Kidney epithelial cell (primary cell): ENCODE measurements at places on chromosomes 2 and 18.

GRCh38 chr18:26057344-26057773 lies 33.1 kb downstream of the SS18 start:
- DNase-seq: no peak

DNA sequence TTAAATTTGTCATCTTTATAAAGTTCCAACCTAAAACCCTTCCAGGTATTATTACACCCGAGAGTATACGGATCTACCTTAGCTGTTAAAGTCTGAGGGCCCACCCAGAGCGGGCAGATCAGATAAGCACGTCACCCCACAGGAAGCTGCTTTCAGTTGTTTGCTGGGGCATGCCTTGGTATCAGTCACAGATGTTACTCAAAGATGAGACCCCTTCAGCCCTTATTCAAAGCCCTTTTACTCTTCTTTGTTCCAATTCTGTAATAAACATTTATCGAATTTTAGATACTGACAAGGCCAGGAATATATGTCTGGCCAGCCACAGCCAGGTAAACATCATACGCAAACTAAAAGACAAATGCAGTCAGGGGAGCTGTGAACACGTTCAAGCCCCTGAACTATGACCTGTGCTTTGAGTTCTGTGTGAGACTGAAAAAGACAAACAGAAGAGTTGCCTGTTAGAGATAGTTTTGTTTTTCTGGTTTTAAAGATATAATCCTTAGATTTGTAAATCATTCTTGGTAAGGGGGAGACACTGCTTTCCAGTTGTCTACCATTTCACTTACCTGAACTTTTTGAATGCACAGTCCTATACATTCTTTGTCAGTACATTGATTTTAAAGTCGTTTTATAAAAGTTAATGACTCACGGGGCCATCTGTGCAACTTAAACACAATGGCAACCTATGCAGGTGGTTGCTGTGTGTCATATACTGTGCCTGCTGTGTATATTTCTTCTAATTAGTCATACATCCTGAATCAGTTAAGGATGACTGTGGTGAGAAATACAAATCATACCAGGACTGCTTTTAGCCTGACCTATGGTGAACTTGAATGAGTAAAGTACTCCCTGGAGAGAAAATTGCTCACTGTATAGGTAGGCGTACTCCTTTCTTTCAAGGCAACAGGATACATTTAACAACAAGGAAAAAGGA lies 100.5 kb upstream of the ITPRID2 start:
- peak; percentile 97 for DNase-seq

DNA sequence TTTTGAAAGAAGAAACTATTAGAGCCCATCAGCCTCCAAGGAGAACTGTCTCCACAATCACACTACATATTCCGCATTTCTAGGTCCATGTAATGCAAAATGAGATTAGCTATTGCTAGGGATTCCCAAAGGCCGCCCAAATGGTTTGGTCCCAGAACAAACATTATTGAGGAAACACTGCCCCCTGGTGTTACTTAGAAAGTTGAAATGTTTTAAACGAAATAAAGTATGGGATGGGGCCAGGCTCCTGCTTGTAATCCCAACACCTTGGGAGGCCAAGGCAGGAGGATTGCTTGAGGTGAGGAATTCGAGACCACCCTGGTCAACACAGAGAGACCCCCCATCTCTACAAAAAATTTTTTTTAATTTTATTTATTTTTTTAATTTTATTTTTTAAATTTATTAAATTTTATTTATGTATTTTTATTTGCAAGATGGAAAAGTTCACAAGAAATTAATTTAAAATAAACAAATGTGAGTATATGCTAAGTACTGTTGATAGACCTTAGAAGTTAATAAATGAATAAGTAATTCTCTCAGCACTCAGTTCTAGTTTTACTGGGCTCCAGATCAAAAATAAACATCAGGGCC lies 5.5 kb downstream of the NHEJ1 start:
- DNase-seq: no peak

- no peak for DNase-seq
These were observed 62.1 kb upstream of the GLI2 start for GRCh38 chr2:120673571-120674061.

DNA sequence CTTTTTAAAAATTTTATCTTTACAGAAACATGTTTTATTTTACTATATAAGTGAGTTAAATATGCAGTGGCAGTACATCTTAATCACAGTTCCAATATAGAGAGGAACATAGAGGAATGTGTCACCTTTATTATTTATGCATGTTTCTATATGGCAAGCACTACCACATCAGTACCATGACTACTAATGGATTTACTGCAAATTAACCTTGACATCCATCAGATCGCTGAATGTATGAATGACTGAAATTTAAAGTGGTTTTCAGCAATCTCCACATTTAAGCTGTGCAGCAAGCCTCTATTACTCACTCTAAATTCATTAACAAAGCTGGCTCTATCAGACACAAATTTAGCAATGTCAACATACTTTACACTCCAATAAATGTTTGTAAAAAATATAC lies 790.6 kb downstream of the NRXN1 start:
- no peak for DNase-seq
